ENCODE measurements at places on chromosomes 6 and 20.

- DNase-seq = peak; percentile 80
These were observed 19.5 kb downstream of the ZNF311 start for GRCh38 chr6:28985462-28986164.

- DNase-seq = no peak
These were observed 8.8 kb upstream of the MOG start for GRCh38 chr6:29647927-29648642.

DNA sequence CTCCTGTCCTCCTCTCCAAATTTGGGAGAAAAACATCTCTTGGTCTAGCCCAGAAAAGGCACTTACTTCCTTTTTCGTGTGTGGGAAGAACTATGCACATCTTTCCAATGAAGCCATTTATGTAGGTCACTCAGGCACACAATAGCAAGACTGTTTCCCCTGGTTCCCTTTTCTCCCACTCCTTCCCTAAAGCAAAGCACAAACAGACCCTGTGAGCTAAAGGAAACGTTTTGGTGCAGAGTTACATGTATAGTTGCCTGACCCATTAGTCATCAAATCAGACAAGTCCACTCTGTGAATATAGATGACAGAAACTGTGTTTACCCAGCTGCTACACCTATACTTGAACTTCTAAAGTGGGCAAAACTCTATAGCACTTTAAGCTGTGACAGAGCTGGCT, 474.6 kb downstream of the COL12A1 start:
- DNase-seq = no peak

- no peak for DNase-seq
These were observed 42.0 kb upstream of the BCAS1 start for GRCh38 chr20:54112221-54112884.

- DNase-seq = no peak
These were observed 12.1 kb upstream of the ATXN1 start for GRCh38 chr6:16773362-16773761.

DNA sequence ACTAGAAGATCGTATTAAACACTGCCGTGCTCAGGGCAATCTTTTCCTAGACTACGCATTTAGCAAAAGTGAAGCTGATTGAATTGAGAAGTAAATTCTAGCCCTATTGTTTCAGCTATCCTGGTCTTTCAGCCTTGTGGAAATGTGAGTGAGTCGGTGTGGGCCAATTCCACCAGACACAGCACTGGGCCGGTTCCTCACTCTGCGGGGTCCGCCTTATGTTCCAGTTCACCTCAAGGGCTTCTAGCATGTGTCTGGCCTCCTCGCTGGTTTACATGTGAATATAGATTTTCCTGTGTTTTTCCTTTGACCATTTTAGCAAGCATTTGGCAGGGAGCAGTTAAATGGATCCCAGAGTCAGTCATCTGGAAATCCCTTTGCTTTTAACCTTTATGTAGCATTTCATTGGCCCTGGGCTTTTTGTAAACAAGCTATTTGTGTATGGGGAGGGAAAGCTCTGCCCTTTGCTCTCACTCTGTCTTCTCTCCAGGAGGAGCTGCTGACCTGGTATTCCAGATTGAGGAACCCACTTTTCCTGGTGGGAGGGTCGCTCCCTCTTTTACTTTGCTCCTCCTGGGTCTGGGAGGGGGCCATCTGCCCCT, 12.4 kb upstream of the GTSF1L start:
- DNase-seq = no peak

DNA sequence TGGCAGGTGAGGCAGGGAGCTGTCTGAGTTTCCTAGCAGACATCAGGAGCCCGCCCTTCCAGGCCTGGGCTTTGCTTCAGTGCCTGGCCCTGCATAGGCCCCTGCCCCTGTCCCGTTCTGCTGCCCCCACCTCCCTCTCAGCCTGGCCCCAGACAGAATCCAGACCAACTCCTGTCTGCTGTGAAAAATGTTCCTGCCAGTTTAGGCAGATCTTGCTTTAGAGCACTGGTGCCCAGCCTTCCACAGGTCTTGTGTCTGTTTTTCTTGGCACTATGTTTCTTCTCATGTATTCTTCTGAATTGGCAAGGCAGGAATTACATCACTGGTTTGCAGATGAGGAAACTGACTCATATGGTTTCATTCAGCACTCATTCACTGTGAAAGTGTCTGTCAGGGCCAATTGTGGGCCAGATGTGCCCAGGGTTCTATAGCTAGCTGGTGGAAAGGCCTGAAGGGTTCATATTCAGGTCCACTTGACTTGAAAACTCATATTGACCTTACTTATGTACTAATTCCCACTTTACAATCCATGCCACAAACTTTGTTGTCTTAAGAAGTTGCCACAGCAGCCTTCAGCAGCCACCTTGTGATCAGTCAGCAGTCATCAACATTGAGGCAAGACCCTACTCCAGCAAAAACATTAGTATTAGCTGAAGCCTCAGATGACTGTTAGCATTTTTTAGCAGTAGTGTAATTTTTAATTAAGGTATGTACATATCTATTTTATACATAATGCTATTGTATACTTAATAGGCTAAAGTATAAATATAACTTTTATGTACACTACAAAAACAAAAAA, 40.5 kb downstream of the HLA-F start:
- DNase-seq = no peak

Measured in glutamatergic neuron (in vitro differentiated cells).